Left lung (tissue), 14 donors: ENCODE measurements at places on chromosomes 1 and 21. TPM values are rescaled to one million over a fixed set of nuclear protein-coding genes. Genes with fewer than 3 reads are reported as not detected.

GRCh38 chr1:37944816-37945215 is 2.0 kb downstream of the INPP5B start:
- no peaks in the 10 kb centered on the region for H3K4me1 ChIP-seq
- H3K4me3 ChIP-seq, result no peak overlapping the region
- H3K36me3 ChIP-seq, result peaks cover 43% of the 10 kb centered on the region
- H3K27me3 ChIP-seq, result no peaks in the 10 kb centered on the region
- H3K27ac ChIP-seq, result no peak overlapping the region
- DNase-seq, result no peak

DPT gene
- 0.46 TPM for polyA plus RNA-seq

DNA sequence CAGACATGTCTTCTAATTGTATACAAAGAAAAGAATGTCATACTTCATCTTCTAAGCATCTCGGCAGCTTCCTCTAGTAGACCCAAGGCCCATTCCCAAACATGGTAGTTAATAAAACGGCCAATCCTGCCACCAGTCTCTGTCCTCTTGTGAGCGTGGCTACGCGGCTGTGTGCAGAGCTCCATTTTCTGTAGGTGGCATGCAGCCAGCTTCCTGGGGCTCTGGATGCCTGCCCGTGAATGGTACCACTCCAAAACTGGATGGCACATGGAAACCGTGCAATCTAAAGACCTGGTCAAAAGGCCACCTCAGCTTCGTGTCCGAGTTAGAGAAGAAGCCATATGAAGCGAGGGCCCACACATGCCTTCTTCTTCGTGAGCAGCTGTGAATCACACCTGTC is 110.7 kb downstream of the SIPA1L2 start:
- H3K36me3 ChIP-seq, result peaks cover 11% of the 10 kb centered on the region
- H3K27ac ChIP-seq, result no peak overlapping the region
- no peaks in the 10 kb centered on the region for H3K27me3 ChIP-seq
- H3K4me3 ChIP-seq, result no peak overlapping the region
- H3K4me1 ChIP-seq, result no peaks in the 10 kb centered on the region
- DNase-seq, result no peak

DNA sequence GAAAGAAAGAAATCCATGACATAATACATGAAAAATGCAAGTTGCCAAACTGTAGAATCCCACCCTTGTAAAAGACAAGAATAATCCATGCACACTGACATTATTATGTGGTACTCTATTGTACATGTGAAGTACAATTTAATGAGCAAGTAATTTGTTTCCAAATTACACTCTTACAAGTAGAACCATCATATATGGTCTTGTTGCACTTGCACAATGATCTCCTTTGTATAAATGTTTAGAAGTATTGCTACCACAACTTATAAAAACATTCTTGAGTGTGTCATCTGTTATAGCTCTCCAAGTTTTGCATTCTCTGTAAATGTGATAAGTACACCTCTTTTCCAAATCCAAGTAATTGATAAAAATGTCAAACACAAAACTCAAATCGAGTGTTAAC is 29.1 kb upstream of the ZNF281 start:
- H3K4me1 ChIP-seq, result peaks cover 11% of the 10 kb centered on the region
- no peak for DNase-seq
- no peaks in the 10 kb centered on the region for H3K36me3 ChIP-seq
- H3K27me3 ChIP-seq, result no peaks in the 10 kb centered on the region
- no peak overlapping the region for H3K27ac ChIP-seq

DNA sequence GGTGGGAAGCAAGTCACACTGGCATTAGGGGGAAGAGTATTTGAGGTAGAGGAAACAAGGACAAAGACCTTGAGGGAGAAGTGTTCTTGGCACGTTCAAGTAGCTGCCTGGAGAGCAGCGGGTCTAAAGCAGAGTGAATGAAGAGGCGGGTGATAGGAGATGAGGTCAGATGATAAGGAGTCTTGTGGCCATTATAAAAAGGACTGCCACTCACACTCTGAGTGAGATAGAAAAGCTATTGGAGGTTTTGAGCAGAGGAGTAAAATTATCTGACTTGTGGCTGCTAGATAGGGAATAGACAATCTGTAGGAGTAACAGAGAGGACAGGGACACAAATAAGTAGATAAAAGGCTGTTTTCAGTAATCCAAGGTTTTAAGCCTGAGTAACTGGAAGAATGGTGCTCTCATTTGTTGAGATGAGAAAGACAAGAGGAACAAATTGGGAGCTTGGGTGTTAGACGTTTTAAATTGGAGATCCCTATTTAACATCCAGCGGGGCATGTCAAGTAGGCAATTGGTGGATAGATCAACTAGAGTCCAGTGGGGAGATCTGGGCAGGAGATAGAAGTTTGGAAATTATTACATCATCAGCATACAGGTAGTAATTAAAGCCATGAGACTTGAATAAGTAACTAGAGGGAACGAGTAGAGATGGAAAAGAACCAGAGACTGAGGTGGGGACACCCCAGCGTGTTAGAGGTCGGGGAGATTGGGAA is 43.7 kb downstream of the HENMT1 start:
- H3K4me1 ChIP-seq, result no peaks in the 10 kb centered on the region
- no peaks in the 10 kb centered on the region for H3K27me3 ChIP-seq
- H3K36me3 ChIP-seq, result no peaks in the 10 kb centered on the region
- H3K4me3 ChIP-seq, result no peak overlapping the region
- no peak overlapping the region for H3K27ac ChIP-seq
- no peak for DNase-seq

- no peak for DNase-seq
- no peaks in the 10 kb centered on the region for H3K36me3 ChIP-seq
Observed at GRCh38 chr1:32989160-32990050, 24.8 kb upstream of the RNF19B start.

- H3K27ac ChIP-seq, result no peak overlapping the region
- H3K27me3 ChIP-seq, result no peaks in the 10 kb centered on the region
- H3K4me3 ChIP-seq, result no peak overlapping the region
- no peak for DNase-seq
- H3K36me3 ChIP-seq, result peaks cover 93% of the 10 kb centered on the region
Observed at GRCh38 chr21:43021191-43021590, 46.8 kb downstream of the PKNOX1 start.

- H3K4me3 ChIP-seq, result no peak overlapping the region
- H3K27ac ChIP-seq, result no peak overlapping the region
- DNase-seq, result no peak
Observed at GRCh38 chr1:45381243-45381642, 41.0 kb upstream of the MUTYH start.

DNA sequence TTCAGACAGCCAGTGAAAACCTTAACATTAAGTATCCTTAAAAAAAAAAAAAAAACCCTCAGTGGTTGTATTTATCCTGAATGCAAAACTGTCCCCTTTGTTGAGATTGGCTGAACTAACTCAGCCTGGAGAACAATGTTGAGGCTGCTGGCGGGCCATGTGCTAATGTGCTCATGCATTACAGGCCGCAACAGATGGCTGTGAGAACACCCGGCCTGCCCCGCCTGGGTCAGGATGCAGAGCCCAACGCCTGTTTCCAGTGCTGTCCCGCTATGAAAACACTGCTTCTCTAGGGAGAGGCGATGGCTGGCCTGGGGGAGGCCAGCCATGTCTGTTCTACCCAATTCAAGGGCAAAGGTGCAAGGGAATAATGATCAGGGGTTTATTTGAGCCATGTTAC is 13.8 kb downstream of the OLIG2 start:
- H3K27me3 ChIP-seq, result peaks cover 5% of the 10 kb centered on the region
- H3K27ac ChIP-seq, result no peak overlapping the region
- H3K4me1 ChIP-seq, result no peaks in the 10 kb centered on the region
- H3K4me3 ChIP-seq, result no peak overlapping the region
- DNase-seq, result no peak
- no peaks in the 10 kb centered on the region for H3K36me3 ChIP-seq

- H3K4me1 ChIP-seq, result peaks cover 7% of the 10 kb centered on the region
- no peak overlapping the region for H3K27ac ChIP-seq
- H3K36me3 ChIP-seq, result no peaks in the 10 kb centered on the region
- no peak for DNase-seq
- H3K4me3 ChIP-seq, result no peak overlapping the region
Observed at GRCh38 chr1:182185136-182185535, 123.6 kb upstream of the ZNF648 start.

- H3K27ac ChIP-seq, result peak overlapping the region; percentile 94
- H3K36me3 ChIP-seq, result peaks cover 24% of the 10 kb centered on the region
- DNase-seq, result no peak
- no peaks in the 10 kb centered on the region for H3K27me3 ChIP-seq
- H3K4me3 ChIP-seq, result no peak overlapping the region
Observed at GRCh38 chr21:43727519-43728153, 8.7 kb downstream of the PDXK start.

AGTRAP gene
- polyA plus RNA-seq, result 24.7 TPM

DNA sequence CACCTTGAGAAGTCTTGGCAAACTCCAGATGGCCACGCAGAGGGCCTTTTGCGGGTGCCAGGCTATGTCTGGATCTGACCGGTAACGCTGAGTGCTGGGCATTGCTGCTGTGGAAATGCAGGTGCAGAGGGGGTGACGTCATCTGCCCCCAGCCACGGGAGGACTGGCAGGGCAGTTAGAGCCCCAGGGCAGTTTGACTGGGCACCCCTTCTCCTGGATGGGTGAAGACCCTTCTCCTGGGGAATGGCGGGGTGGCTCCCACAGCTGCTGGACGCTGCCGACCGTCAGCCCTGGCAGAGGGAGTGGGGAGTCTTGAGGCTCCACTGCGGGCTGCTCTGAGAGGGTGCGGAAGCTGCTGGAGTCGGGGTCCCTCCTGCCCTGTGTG is 12.6 kb upstream of the EDN2 start:
- H3K27ac ChIP-seq, result peak overlapping the region; percentile 86
- peaks cover 22% of the 10 kb centered on the region for H3K27me3 ChIP-seq
- H3K4me1 ChIP-seq, result peaks cover 53% of the 10 kb centered on the region
- no peaks in the 10 kb centered on the region for H3K36me3 ChIP-seq

GPR52 gene
- polyA plus RNA-seq, result not detected

DNA sequence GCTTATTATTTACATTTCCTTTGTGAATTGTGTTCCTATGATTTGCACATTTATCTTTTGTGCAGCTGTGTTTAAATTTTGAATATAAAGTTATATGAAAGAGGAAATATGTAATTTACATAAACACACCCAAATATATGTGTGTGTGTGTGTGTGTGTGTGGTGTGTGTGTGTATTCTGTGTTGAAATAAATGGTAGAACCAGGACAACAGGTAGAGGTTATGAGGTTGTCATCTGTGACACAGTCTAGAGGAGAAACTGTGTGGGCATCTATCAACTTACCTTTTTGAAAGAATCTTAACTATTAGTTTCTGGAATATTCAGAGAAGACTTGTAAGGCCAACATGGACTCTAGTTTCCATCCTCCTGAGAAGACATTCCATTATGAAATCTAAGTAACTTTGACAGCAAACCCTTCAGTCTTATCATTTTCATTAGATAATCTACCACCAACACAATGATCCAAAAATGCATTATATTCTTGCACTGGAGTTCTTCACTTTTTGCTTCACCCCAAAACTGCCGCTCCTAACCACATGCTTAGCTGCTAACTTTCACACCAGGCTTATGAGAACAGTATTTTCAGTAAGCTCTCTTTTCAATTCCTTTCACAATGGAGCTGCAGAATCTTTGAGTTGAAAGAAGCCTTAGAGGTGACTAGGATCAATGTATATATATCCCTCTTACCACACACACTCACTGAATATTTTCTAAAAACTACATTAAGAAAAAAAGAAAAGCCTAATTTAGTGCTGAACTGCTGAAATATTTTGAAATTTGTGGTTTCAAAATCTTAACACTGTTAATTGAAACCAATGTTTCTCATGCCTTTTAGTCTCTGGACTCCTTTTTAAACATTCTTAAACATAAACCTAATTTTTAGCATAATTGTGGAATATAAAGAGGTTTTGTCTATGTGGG is 21.8 kb downstream of the PTPRC start:
- peaks cover 75% of the 10 kb centered on the region for H3K4me1 ChIP-seq
- H3K27ac ChIP-seq, result peak overlapping the region; percentile 11
- no peak for DNase-seq
- no peaks in the 10 kb centered on the region for H3K36me3 ChIP-seq

- H3K27ac ChIP-seq, result no peak overlapping the region
- H3K4me3 ChIP-seq, result no peak overlapping the region
- H3K27me3 ChIP-seq, result no peaks in the 10 kb centered on the region
- H3K4me1 ChIP-seq, result no peaks in the 10 kb centered on the region
Observed at GRCh38 chr1:65495137-65495536, 74.7 kb downstream of the LEPR start.

EPHA10 gene
- polyA plus RNA-seq, result 0.16 TPM

SPRR2G gene
- polyA plus RNA-seq, result not detected

- H3K27me3 ChIP-seq, result no peaks in the 10 kb centered on the region
- H3K27ac ChIP-seq, result no peak overlapping the region
- no peak for DNase-seq
- H3K36me3 ChIP-seq, result no peaks in the 10 kb centered on the region
Observed at GRCh38 chr21:35751171-35751570, 309.2 kb downstream of the SETD4 start.

GRCh38 chr1:5286244-5286643 is 631.8 kb downstream of the AJAP1 start:
- H3K4me1 ChIP-seq, result no peaks in the 10 kb centered on the region
- H3K36me3 ChIP-seq, result no peaks in the 10 kb centered on the region
- peaks cover 7% of the 10 kb centered on the region for H3K27me3 ChIP-seq
- H3K4me3 ChIP-seq, result no peak overlapping the region
- no peak overlapping the region for H3K27ac ChIP-seq
- DNase-seq, result no peak

DNA sequence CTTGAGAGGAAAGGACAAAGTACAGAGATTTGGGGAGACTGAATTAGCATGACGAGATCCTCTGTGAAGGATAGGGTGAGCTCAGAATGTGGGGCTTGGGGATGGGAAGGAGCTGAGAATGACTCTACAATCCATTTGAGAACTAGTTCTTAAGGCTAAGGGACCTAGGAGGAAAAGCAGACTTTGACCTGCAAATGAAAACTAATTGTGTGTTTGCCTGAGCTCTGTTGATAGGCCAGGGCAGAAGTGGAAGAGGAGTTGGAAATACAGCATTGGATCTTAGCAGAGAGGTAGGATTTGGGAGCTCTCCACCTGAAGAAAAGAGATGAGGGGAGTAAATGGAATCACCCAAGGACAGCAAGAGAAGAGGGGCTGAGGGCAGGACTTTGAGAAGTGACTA is 2.1 kb upstream of the RGS8 start:
- no peaks in the 10 kb centered on the region for H3K36me3 ChIP-seq
- H3K27me3 ChIP-seq, result no peaks in the 10 kb centered on the region
- no peak overlapping the region for H3K4me3 ChIP-seq

CTSE gene
- polyA plus RNA-seq, result 0.35 TPM

GRCh38 chr1:76256289-76257223 is 182.0 kb downstream of the ST6GALNAC3 start:
- H3K4me1 ChIP-seq, result no peaks in the 10 kb centered on the region
- no peaks in the 10 kb centered on the region for H3K36me3 ChIP-seq
- no peak overlapping the region for H3K4me3 ChIP-seq
- no peak for DNase-seq
- no peak overlapping the region for H3K27ac ChIP-seq

GRCh38 chr1:110668549-110668948 is 6.2 kb downstream of the KCNA3 start:
- H3K27ac ChIP-seq, result no peak overlapping the region
- no peak overlapping the region for H3K4me3 ChIP-seq
- H3K36me3 ChIP-seq, result no peaks in the 10 kb centered on the region
- DNase-seq, result no peak
- H3K4me1 ChIP-seq, result peaks cover 37% of the 10 kb centered on the region

RGS1 gene
- polyA plus RNA-seq, result 1.7 TPM

- no peak for DNase-seq
- no peaks in the 10 kb centered on the region for H3K36me3 ChIP-seq
- H3K27me3 ChIP-seq, result no peaks in the 10 kb centered on the region
- no peak overlapping the region for H3K4me3 ChIP-seq
- H3K27ac ChIP-seq, result no peak overlapping the region
Observed at GRCh38 chr1:43801203-43801602, 93.9 kb downstream of the ST3GAL3 start.

- DNase-seq, result no peak
- H3K36me3 ChIP-seq, result no peaks in the 10 kb centered on the region
- H3K4me3 ChIP-seq, result no peak overlapping the region
- no peaks in the 10 kb centered on the region for H3K27me3 ChIP-seq
Observed at GRCh38 chr1:196366817-196367495, 241.3 kb downstream of the KCNT2 start.
